ENCODE measurements at places on chromosomes 1 and 21.

- no peak for DNase-seq
Measured at GRCh38 chr1:167544447-167545093, 9.0 kb downstream of the CREG1 start.

DNA sequence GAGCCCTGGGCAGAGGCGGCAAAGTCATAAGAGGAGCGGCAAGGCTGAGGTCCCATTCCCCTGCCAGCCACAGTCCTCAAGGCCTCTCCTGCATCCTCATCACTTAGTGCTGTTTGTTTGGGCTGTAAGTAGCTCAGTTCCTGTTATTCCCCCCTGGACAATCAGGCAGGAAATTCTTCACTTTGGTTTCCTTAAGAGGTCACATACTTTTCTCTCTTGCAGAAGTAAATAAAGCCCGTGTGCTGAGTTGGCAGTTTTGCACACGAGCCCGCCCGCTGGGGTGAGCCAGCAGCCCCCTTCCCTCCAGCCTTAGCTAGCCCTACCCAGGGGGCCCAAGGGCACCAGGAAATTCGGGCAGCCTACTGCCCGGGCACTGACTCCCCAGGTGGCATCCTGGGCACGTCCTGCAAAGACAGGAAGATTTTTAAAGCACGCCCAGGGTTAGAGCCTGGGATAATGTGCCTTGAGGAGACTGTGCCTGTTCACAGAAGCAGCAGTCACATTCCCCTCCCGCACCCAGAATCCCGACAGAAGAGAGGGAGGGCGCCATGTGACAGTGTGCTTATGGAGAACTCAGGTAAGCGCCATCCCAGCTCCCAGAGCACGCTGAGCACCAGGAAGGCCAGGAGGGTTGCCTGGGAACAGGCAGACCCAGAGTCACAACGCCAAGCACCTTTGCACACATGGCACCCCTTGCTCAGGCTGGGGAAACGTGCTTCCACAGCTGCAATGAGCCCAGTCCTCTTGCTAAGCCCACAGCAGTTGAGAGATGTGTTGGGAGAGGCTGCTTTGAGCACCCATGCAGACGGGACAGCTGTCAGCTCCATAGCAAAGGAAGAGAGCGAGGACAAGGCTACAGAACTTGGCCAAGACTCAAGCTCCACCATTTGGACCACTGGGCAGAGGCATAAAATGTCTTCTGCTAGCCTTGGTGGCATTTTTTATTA is 144.5 kb upstream of the TMEM51 start:
- DNase-seq: no peak

DNA sequence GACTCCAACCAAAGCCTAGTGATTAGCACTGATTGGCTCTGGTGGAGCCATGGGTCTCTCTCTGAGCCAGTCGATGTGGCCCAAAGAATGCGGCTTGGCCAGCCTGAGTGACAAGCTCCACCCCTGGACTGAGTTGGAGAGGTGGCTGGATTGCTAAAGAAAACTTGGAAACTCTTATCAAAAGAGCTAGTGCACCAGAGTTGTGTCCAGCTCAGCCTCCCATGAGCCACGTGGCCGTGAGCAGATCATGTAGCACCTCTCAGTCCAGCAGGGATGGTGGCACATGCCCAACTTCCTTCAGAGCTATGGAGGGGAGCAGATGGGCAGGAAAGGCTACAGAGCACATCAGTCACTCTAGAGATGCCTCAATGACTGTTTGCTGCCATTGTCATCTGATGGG is 142.8 kb upstream of the VAMP3 start:
- no peak for DNase-seq

DNA sequence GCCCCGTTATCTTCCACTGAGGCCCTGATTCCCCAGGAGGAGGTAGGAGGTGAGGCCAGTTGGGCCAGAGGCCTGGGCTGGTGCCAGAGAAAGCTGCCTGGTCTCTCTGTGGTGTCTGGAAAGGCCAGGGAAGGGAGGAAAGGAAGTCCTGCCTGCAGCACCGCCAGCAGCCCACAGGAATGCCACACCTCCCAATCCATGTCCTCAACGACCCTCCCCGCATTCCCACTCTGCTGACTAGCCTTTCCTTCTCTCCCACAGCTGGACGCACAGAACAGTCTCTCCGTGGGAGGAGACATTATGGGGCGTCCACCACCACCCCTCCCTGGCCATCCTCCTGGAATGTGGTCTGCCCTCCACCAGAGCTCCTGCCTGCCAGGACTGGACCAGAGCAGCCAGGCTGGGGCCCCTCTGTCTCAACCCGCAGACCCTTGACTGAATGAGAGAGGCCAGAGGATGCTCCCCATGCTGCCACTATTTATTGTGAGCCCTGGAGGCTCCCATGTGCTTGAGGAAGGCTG is 18.0 kb downstream of the CSF1 start:
- no peak for DNase-seq

GRCh38 chr21:17903029-17903806 is 84.1 kb upstream of the C21orf91 start:
- no peak for DNase-seq

DNA sequence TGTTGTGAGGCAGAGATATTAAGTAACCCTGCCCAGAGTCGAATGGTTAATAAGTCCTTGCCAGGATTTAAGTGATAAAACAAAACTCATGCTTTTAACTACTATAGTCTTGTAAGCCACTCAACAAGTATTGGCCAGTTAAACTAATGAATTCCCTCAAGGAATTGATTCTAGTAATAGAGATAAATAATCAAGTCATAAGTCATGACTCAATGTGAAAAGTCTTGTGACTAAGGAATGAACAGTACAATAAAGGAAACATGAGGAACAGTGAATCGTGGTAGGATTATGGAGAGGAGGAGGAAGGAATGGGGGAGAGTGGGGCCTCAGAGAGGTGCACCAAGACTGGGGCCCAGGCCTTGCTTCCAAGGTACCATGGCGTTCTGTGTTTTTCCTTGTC is 104.7 kb downstream of the FGGY start:
- DNase-seq: no peak

DNA sequence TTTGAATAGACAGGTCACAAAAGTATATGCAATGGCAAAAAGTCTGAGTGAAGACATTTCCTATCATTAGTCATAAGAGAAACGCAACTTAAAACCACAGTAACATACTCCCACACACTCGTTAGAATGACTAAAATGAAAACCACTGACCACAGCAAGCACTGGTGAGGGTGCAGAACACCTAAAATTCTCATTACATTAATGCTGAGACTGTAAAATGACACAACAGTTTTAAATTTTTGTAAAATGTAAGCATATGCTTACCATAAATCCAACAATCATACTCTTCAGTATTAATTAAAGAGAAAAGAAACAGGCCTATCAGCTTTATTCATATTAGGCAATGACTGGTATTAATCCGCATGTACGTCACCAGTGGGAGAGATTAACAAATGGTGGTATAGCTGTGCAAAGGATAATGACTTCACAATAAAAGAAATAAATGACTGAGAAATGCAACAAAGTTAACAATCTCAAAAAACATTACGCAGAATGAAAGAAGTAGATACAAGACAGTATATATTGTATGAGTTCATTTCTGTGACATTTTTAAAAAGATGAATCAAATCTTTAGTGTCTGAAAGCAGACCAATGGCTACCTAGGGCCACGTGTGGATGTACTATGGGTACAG is 253.5 kb downstream of the AKT3 start:
- DNase-seq: no peak

DNA sequence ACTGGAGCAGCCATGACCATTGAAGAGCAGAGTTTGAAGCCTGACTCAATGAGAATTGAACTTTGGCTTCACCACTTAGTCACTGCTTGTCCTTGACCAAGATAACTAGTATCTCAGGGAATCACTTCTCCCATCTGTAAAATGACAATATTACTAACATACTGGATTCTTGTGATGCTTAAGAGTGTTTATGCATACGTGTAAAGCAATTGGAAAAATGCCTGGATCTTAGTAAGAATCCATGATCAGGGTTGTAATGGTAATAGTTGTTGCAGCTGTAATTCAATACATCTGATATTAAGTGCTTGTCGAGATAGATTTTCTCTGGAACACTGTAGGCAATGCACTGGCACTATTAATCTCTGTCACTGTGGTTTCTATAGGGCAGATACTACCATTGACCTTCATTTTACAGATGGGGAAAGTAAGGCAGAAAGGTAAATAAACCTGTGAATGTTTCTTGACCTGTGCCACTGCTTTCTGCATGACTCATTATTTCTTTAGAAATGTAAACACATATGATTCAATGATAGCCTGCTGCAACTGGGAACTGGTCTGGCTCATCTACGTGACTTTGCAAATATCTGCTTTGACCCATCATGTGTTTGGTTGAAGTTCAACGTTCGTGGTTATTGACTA is 662.5 kb downstream of the PLA2G4A start:
- no peak for DNase-seq

DNA sequence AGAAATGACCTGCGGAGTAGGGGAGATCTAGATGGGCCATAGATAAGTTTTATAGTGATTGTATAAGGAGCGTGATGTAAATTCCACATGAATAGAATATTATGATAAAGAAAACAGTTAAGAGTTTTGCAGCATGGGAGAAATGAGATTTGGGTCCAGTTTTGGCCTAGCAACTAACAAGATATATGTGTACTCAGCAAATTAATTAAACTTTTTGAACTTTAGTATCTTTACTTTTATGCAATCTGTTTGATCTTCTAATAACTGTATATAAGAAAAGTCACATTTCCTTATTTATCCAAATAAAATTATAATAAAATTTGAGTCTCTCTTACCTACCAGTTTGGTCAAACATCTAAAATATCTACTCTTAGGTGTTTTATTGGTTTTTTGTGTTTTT is 1011.8 kb upstream of the NCAM2 start:
- DNase-seq: no peak

DNA sequence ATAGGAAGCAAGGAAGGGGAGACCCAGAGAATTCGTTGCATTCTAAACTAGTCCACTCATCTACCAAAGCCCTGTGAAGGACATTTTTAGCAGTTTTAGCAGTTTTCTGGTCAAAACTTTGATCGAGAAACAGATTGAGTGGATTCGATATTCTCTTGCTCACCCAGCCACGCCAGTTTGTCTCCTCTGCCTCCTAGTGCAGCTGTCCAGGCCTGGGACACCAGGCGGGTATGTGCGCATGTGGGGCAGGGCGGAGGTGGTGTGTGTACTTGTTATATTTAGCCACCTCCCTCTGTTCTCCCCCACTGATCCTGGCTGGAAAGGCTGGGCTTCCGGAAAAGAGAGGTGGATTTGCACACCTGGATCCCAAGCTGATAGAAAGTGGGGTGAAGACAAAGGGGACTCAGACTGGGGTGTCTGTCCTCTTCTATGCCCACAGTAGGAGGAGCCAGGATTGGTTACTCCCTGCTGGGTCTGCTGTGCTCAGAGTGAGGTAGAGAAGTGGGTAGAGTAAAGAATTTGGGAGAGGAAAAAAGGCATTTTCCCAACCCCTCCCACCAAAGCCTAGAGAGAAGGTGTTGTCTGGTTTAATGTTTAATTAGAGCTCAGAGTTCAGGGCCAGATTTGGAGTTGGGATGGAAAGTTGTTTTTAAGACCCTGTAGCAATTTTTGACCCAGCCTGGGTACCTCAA is 3.8 kb downstream of the LMNA start:
- no peak for DNase-seq

- DNase-seq: no peak
Measured at GRCh38 chr1:18778437-18778836, 81.0 kb downstream of the TAS1R2 start.

- DNase-seq: no peak
Measured at GRCh38 chr21:25887166-25887565, 152.4 kb downstream of the GABPA start.

- DNase-seq: peak; percentile 7
Measured at GRCh38 chr1:223683586-223684487, 18.3 kb upstream of the CAPN8 start.

DNA sequence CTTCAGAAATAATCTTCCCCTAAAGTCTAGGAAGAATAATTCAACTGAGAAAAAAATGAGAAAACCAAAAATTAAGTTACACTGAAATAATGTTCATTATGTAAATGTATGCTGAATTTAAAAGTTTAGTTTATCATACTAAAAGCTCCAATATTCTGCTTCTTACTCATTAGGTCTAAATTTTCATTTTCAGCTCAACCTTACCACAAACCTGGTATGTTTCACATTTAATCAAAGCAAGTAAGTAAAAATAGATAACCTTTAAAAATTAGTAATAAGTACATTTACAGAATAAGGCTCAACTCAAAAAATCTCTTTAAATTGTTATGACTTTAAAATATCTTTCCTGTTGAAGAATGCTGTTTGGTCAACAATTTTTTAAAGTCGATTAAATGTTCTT is 15.0 kb downstream of the BTG3 start:
- DNase-seq: no peak

DNA sequence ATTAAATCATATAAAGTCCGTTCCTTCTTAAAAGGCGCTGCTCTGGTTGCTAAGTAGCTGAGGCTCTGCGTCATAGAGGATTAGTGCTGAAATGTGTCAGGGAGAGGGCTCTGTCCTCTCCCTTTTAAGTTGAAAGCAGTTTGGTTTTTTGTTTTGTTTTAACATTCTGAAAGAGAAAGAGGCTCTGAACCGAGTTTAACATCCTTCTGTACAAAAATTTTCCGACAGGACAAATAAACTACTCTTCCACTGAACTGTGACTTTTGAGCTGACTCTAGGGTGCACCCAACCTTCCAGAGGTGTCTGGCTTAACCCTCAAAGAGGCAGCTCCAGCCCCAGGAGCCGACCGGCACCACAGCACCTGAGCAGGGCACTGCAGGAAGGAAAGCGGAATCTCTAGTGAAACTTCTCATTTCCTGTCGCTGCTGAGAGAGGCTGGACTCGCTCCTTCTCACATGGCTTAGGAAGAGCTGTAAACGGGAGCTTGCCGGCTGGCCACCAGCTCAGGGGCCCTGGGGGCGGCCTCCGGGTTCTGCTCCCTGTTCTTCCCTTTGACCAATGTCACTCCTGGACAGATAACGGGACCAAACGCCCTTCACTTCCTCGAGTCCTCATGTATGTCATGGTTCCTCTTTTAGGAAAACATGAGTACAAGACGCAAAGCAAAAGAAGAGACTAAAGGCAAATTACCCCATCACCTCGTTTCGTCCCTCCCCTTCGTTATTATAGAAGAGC is 1.2 kb downstream of the VAV3 start:
- no peak for DNase-seq

DNA sequence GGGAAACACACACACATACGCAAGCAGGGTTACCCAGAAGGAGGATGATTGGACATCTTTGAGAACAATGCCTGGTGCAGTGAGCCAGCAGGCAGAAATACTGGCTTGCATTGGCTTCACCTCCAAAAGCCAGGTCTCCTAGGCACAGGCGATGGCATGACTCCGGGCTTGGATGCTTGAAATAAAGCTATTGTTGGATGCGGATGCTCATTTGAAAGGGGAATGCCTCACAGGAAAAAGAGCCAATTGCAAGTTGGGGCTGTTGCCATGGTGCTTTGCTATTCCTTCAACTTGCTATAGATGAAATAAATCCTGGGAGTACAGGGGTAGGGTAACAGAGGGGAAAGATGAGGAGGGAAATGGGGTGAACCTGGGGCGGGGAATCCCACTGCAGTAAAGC is 180.7 kb upstream of the SGIP1 start:
- no peak for DNase-seq

GRCh38 chr1:51899022-51899421 is 20.5 kb upstream of the NRDC start:
- no peak for DNase-seq

Data from stimulated activated CD8-positive, alpha-beta memory T cell treated with anti-CD3 and anti-CD28 coated beads, Interleukin-4, amount 100 ng/mL, for 1 hour (primary cell).